Fibroblast of lung (primary cell): ENCODE measurements at places on chromosomes 1 and 21. TPM values are rescaled to one million over a fixed set of nuclear protein-coding genes. Genes with fewer than 3 reads are reported as not detected.

DNA sequence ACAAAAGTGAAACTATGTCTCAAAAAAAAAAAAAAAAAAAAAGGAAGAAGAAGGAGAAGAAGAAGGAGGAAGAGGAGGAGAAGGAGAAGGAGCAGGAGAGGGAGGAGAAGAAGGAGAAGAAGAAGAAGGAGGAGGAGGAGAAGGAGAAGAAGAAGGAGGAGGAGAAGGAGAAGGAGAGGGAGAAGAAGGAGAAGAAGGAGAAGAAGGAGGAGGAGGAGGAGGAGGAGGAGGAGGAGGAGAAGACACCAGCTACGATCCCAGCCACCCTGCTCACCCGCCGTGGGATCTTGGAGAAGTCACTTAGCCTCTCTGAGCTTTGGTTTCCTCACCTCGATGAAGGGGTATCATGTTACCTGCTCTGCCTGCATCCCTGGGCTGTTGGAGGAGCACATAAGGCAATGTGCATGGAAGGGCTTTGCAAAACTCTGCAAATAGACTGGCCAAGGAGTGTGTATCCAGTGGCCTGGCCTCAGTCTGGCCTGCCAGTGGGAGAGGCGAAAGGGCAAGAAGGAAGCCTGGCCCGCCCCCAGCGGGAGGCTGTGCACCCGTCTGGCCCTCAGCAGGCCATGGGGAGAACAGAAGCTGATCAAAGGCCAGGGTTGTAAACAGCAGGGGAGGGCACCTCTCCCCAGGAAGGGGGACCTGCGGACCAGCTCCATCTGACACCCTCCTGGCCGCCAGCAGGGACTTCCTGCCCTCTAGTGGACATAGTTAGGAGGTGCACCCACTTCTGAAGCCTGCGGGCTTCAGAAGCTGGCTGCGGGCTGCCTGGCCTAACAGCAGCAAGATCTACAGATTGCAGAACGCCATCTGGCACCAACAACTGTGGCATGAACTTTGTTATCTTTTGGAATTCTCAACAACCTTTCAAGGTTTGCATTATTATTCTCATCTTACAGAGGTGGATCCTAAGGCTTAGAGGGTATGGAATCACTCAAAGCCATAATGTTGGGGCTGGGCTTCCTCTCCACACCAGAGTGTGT is 19.2 kb upstream of the CDK18 start:
- DNase-seq = peak; percentile 46

GRCh38 chr1:110380672-110381283 is 10.0 kb downstream of the SLC16A4 start:
- DNase-seq = no peak

DNA sequence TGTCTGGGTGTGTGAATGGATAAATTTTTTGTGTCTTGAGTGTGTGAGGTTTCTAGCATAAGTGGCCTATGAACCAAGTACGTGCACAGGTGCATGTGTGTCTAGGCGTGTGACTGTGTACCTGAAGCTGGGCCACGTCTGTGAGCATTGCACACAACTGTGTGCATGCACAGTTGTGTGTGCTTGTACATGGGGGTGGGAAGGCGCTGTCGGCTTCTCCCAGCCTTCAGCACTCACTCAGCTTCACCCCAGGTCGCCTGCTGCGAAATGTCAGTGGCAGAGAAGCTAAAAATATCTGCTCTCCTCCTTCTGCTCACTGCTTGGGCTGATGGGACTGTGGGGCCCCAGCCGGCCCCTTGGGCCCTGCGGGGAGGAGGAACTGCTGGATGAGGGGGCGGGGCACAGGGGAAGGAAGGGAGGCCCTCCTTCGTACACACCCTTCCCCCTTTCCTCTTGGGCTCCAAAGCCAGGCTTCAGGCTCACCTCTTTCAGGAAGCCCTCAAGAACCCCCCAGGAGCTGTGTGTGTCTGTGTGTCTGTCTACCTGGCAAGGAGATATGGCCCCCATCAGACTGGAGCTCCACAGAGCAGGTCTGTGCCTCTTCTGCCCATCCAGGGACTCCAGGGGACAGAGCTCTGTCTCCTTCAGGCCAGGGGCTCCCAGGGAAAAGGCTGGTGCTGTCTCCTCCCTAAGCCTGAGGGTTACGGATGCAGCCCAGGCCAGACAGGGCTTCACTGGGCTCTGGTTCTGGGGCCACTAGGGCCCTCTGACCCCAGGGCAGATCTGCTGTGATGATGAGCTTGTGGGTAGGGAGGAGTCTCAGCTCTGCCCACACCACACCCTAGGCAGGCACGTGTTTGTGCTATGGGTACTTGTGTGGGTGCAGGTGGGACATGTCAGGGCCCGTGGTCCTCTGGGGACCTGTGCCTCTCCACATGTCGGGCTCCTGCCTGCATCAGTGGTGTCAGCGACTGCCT is 35.6 kb upstream of the WASF2 start:
- DNase-seq = no peak

DNA sequence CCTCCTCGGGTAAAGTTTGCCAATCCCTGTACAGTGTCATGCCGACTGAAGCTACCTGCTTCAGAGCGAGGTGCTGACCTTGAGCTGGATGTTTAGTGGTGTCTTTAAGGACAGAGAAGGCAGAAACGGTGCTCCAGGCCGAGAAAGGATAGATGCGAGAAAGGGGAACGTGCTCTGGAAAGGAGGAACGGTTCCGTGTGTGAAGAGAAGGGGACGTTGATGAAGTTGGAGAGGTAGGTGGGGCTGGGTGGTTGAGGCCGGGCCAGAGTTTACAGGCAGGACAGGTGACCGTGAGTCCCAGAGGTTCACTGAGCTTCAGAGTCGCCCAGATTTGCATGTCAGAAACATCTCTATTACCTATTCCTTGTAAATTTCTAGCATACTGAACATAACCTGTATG is 90.7 kb downstream of the SCCPDH start:
- DNase-seq = no peak

DNA sequence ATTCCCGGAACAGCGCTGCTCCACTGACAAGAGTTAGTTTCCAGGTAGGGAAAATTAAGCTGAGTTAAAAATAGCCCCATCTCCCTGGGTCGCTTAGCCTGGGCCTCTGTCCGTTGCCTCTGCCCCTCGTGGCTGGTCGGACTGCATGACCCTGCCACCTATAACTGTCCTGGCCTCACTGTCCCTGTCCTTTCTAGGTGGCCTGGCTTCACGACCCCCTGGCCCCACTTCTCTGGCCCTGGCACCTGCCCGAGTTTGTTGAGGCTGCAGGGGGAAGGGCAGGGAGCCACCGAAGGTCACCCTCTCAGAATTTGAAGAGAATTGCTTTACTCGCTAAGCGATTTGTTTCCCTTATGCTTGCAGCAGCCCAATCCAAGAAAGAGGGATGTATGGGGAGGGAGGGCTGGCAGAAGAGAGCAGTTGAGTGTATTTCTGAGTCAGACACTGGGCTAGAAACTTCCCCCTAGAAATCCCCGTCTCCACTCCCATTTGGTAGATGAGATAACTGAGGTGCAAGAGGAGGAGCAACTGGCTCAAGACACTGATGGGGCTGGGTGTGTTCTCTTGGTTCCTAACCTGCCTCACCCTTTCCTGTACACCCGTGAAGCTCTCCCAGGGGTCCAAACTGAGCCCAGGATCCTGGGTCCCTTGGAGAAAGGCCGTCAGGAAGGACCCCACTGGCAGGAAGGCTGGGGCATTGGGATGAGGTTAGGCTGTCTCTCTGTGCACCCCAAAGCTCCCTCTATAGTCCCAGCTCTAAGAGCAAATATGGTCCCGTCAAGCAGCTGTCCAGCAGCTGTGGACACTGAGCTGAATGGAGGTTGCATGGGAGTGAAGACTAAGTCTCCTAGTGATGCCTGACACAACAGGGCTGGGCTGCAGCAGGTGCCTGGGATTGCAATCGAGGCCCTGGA is 2.9 kb upstream of the EDN2 start:
- DNase-seq = peak; percentile 76

DNA sequence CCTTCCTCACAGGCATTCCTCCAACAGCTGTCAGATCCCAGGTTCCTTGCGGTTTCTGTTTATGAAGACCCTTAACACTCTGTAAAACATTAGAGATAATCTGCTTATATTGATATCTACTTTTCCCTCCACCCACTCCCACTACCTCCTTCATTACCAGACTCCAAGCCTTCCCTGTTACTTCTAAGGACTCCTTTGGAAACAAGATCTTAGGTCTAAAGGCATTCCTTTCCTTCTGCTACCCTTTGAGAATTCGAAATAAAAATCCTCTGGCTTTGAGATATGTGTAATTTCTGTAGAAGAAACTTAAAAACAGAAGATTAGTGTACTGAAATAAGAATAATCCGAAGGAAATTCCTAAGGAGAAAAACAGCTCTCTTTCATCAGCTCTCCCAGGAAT is 23.7 kb upstream of the LYPLAL1 start:
- DNase-seq = no peak

DNA sequence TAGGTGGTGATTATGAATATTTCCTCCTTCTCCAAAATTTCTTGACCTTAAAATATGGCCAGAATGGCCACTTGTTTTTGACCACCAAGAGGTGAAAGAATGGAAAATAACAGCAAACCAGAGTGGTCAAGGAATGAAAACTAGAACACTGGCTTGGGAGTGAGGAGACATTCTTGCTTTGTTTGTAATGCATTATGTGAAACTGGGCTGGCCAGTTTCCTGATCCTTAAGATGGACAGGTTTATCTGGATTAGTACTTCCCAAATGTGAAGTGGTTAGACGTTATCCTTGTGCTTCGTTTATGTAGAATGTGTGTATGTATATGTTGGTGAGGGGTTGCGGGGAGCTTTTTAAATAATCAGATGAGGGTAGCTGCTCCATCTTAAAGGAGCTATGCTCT is 12.8 kb downstream of the PLA2G4A start:
- DNase-seq = peak; percentile 47

- no peak for DNase-seq
These were observed 36.7 kb upstream of the KCNK2 start for GRCh38 chr1:215045698-215046308.

DNA sequence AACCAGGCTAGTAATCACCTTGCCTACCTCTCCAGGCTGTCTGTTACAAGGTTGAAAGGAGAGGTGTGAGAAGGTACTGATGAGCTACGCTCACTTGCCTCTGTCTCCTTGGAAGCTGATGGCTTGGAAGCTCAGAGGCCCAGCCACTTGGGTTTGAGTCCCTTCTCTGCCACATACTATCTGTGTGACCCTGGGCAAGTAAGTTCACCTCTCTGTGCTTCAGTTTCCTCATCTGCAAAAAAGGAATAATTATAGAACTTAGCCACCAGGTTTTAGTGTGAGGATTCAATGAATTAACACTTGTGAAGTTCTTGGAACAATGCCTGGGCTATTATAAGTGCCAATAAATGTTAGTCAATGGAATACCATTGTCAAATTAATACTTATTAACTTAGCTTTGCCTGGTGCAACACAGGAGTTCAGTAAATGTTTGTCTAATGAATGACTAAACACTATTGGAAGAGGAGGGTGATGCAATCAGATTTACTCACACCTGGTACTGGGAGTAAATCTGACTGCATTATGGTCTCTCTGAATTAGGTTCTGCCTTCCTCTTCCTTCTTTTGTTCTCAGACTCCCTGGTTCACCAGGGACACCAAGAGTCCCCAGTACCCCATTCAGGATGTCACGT is 55.5 kb downstream of the TRABD2B start:
- DNase-seq = no peak

- no peak for DNase-seq
These were observed 46.4 kb upstream of the CR2 start for GRCh38 chr1:207407655-207408260.

- DNase-seq = peak; percentile 54
These were observed 16.9 kb upstream of the EFCAB14 start for GRCh38 chr1:46735708-46736324.

DNA sequence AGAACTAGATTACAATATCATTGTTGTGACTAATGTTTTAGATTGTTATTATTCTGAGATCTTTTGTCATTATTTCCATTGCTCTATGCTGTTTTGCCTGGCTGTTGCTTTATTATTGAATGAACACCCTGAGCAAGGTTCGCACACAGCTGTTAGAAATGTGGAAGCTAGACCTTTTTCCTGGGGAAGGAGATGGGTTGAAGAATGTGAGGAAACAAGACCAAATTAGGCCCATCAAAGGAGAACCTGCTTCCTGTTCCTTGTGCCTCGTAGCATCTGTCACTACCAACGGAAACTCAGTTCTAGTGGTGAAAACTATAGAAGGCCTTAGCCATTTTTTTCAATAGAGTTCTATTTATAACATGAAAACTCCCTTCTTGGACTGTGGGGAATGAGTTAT is 68.7 kb downstream of the RGL1 start:
- DNase-seq = no peak

GRCh38 chr1:204694145-204694544 is 8.6 kb upstream of the LRRN2 start:
- DNase-seq = no peak

DNA sequence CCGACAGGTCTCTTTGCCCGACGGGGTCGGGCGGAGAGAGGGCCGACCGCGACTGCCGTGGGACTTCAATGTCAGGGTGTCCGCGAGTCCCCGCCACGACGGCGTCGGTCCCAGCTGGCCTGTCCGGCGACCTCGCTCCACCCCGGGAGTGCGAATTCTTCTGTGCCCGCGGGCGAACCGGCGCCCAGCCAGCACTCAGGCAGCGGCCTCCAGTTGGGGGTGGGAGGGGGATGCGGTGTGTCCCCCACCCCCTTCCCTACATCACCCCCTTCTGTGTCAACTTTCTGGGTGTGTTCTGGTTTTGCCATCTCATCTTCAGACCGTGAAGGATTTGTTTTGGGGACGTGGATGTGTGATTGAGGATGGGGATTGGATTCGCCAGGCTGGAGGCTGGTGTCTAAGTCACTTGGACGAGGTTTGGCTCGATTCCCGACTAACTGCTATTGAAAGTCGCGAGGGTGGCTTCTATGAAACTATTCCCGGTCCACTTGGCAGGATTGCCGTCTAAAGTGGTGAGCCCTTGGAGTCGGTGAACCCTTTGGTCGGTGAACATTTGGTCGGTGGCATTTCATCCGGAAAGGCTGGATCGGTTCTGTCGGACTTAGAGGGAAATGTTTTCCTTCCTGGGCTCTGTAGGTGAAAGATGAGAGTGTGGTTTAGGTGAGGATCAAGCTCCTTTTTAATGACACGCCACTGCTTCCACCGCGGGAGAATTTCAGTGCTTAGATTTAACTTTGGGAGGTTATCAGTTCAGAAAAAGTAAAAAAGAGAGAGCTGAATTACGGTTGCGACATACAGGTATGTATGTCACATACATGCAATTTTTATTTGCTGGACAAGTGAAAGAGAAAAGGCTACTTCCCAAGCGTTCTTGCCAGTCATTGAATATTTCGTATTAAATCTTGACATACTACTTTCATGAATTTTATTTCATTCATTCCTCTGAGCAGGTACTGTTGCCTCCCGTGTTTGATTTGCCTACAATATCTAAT is 771 bp downstream of the ABCD3 start:
- DNase-seq = peak; percentile 48

- DNase-seq = peak; percentile 34
These were observed 941 bp upstream of the IFI16 start for GRCh38 chr1:159008744-159009188.

- DNase-seq = no peak
These were observed 86.4 kb downstream of the KCNK1 start for GRCh38 chr1:233700338-233700737.

- DNase-seq = peak; percentile 89
These were observed 55.9 kb downstream of the MRPS6 start for GRCh38 chr21:34129039-34129891.

GRCh38 chr1:116951200-116951935 is 41.7 kb downstream of the PTGFRN start:
- peak; percentile 26 for DNase-seq

GRCh38 chr21:35566874-35567273 is 493.5 kb downstream of the SETD4 start:
- no peak for DNase-seq

FNDC10 gene
- total RNA-seq = 0.50 and 0.77 TPM in 2 replicates

GJA5 gene
- not detected in 2 replicates for total RNA-seq

VWA1 gene
- total RNA-seq = 2.6 and 3.1 TPM in 2 replicates

SLAMF9 gene
- total RNA-seq = not detected in 2 replicates

AMY1A gene
- not detected in 2 replicates for total RNA-seq

FASLG gene
- total RNA-seq = not detected in 2 replicates

ZNF683 gene
- total RNA-seq = not detected in 2 replicates

CREB3L4 gene
- total RNA-seq = 6.4 and 8.2 TPM in 2 replicates
